Caki2 (cell line): ENCODE measurements at places on chromosomes 2 and 18.
A peak's percentile ranks its signal among the peaks of the same experiment; 100 is the strongest.

DNA sequence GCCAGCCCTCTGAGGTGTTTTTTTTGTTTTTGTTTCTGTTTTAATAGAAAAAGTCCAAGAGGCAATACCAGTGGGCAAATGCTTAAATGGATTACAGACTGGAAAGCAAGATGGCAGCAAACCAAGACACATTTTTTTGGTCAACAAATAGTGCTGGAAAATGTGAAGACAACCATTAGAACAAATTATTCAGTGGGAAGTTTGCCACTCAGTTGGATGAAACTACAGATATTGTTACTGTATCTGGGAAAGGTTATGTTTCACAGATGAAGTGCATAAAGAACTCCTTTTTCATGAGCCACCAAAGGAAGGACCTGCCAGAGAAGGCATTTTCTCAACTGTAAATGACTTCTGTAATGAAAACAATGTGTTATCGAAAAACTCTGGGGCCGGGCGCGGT lies 93.0 kb upstream of the ODC1 start:
- no peak for DNase-seq

DNA sequence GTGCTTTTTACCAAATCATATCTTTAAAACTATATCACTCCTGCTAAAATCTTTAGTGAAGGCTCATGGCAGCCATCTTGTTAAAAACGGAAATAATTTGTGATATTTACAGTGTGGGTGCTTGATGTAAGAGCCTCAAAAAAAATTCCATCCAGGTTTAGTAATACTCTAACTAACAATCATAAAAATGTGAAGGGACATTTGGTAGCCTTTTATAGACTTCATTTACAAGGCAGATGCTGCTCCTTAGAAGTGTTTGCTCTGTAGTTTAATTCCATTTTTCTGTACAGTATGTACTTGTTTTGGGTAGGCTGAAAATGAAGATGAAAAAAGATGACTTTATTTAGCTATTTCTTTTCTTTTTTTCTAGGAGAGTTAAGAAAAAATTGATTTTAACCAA lies 525.0 kb downstream of the ZEB2 start:
- no peak for DNase-seq

DNA sequence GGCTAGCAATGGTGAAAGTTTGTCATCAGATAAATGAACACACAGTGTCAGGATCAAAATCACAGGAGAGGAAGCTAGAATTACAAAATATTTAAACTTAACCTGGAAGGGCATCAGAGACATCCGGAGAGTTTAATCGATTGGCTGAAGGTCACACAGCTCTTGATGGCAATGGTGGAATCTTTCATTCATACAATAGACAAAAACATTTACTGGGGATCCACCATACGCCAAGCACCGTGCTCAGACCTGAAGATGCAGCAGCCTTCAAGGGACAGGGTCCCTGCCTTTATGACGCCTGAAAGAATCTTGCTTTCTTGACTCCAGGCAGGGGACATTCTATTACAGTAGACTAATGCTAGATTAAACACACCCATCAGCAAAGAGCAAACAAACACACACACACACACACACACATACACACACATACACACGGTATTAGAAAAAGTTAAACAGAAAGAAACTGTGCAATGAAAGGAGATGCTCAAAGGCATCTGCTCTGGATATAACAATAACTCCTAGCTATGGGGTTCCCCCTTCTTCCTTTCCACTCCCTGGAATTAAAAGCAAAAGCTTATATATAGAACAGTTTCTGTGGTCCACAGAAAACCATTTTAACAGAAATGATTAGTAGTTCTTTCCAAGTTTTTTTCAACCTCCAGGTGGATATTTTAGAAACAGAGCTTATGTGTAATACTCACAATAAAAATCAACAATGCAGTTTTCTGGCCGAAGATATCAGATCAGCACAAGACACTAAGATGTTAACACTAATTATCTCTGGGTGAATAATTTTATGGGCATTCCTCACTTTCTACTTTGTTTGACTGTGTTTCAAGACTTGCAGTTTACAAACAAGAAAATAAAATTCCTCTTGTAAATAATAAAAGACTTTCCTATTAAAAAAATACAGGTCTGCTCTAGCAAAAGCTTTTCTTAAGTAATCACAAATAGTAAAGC lies 151.7 kb downstream of the ANKRD44 start:
- peak; percentile 89 for DNase-seq

- no peak for DNase-seq
These were observed 117.1 kb downstream of the RNF144A start for GRCh38 chr2:7034303-7034702.

DNA sequence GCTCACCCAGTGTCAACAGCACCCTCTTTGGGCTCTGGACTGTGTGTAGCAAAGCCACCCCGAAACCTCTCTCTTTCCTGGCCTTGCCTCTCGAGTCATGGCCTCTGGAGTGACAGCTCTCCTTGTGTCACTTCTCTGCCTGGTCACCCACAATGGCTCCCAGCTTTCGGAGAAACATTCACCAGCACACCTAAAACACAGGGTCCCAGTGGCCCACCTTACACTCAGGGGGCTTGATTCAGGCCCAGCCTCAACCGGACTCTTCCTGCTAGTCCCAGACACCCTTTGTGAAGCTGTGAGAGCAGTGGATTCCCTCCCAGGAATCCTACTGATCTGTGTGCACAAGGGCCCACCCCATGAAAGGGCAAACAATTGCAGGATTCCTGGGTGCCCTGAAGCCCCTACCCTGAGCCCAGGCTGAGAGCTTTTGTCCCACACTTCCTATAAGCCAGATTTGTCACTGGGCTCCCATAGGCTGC lies 137.2 kb upstream of the HAAO start:
- no peak for DNase-seq

GRCh38 chr2:62071126-62071598 lies 124.8 kb upstream of the B3GNT2 start:
- DNase-seq, result no peak

GRCh38 chr2:14524803-14525080 lies 107.8 kb upstream of the LRATD1 start:
- no peak for DNase-seq

- peak; percentile 69 for DNase-seq
These were observed 122.5 kb downstream of the FOXI3 start for GRCh38 chr2:88329815-88330603.

DNA sequence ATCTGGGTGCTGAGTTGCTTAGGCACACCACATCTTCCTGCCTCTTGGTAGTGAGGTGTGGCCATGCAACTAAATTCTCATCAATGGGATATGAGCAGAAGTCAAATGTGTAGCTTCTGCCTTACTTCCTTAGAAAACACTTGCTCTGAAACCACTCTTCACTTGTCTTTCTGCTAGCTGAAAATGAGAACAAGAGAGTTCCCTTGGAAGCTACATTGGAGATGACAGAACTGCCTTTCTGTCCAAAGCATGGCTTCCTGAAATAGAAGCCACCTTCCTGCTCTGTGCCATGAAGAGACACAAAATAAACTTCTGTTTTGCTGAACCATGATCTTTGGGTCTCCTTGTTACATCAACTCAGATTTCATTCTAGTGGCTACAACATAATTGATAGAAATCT lies 659.9 kb downstream of the IRS1 start:
- DNase-seq, result no peak

DNA sequence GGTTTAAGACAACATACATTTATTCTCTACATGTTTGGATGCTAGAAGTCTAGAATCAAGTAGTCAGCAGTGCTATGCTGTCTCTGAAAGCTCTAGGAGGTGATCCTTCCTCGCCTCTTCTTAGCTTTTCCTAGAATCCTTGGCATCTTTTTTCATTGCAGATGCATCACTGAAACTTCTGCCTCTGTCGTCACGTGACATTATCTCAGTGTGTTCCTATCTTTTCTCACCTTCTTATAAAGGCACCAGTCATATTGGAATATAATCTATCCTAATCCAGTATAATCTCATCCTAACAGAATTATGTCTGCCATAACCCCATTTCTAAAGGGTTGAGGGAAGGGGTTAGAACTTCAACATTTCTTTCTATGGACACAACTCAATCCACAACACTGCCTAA lies 851.2 kb upstream of the CRIM1 start:
- no peak for DNase-seq

DNA sequence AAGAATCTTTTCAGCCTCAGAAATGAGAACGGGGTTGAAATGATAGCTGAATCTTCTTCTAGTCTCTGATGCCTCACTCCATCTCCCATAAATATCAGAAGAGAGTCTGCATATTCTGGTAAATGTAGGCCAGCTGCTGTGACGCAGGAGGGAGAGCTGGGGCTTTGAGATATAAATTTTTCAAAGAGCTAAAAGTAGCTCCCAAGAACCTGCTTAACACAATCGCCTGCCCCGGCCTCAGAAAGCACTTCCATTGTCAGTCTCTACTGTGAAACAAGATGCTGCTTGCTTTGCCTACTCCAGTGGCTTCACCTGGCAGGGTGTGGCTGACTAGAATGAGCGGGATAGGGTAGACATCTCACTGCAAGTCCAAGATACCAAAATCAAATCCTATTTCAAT lies 105.0 kb upstream of the CCDC150 start:
- DNase-seq, result no peak
